Esophagus squamous epithelium (tissue), 5 donors: ENCODE measurements at places on chromosomes 7 and 10.

GRCh38 chr7:39758234-39758970 lies 135.0 kb downstream of the RALA start:
- no peak for DNase-seq

DNA sequence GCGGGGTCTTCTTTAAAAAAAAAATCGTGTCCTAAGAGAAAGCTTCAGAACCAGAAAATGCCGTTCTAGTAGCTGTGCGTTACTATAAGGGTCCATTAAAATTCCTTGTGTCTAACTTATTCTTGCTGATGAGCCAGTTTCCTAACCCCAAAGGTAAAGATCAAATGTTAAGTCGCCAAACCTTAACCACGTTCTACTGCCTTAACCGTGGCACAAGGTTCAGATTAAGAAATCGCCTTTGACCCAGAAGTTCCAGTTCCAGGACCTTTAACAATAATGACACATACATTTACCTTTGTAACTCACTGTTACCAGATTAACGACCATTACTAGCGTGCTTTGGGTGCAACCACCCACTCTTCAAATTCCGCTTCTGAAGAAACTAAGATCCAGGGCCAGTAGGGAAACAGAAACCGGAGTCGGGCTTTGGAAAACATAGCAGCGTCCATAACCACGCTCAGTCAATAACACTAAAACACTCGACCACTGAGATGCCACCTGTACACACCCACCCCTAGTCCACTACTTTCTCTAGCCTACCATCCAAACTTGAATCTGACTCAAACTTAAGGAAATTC lies 620 bp downstream of the BET1 start:
- DNase-seq: no peak

- no peak for DNase-seq
Observed at GRCh38 chr7:132687981-132688383, 111.7 kb upstream of the PLXNA4 start.

DNA sequence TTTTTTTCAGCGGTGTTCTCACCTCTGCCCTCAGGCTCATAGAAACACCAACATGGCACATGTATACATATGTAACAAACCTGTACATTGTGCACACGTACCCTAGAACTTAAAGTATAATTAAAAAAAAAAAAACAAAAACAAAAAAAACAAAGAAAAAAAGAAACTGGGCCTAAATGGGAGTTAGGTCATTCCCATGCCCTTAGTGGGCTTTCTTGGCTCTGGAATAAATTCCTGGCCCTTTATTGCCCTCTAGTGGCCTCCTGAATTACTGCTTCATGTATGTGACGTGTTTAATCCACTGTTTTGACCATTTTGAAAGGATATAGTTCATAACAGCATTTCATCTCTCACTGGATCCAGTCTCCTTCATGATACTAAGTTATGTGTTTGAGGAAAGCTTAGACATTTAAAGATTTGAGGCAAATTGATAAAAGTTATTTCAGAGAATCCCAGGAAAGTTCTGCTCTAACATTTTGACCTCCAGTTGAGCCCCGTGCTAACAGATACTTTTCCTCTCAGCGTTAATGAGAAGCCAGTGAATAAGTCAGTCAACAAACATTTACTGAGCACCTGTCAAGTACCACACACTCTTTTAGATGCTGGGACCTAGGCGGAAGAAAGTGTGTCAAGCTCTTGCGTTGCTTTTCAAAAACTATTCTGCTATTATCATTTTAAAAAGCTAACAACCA lies 54.7 kb upstream of the SYPL1 start:
- DNase-seq: no peak

GRCh38 chr10:110821508-110821907 lies 50.2 kb upstream of the PDCD4 start:
- DNase-seq: no peak

DNA sequence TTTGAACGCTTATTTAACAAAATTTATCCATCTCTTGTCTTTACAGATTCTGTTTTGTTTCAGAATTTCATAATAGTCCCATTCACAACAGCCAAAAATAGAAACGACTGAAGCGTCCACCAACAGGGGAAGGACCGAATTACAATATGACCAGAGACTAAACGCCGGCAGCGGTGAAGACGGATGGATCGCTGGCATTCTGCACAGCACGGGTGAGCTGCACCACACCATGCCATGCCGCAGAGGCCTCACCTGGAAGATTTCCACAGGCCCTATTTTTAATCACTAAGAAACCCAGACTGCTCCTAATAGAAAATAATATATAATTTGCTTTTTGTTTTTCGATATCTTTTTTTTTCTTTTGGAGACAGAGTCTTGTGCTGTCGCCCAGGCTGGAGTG lies 91.0 kb downstream of the ELFN1 start:
- DNase-seq: no peak

DNA sequence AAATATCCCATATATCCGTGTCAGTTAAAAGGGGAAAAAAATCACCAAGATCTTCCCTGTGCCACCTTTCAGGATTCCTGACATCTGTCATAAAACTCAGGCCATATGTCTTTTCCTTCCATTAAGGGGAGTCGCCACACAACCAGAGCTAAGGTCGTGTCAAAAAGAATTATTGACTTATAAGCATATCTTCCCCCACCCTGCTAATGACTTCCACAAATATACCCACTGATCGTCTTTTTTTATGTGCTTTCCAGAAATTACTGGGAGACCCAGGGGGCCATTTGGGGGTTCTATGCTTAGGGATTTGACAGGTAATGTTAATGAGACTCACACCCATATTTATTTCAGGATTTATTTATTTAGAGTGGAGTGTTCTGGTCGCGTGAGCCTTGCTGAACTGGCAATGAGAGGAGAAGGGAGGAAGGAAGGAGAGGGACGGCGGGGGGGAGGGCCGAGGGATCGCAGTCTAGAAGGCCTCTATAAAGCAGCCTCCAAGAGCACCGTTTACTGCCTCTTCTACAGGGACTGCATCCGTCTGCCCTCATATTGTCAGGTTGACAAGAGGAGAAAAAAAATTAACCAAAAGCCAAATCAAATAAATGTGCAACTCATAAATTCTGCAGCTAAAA lies 135.7 kb upstream of the MGMT start:
- no peak for DNase-seq

GRCh38 chr7:504221-505111 lies 15.2 kb downstream of the PDGFA start:
- DNase-seq: no peak

DNA sequence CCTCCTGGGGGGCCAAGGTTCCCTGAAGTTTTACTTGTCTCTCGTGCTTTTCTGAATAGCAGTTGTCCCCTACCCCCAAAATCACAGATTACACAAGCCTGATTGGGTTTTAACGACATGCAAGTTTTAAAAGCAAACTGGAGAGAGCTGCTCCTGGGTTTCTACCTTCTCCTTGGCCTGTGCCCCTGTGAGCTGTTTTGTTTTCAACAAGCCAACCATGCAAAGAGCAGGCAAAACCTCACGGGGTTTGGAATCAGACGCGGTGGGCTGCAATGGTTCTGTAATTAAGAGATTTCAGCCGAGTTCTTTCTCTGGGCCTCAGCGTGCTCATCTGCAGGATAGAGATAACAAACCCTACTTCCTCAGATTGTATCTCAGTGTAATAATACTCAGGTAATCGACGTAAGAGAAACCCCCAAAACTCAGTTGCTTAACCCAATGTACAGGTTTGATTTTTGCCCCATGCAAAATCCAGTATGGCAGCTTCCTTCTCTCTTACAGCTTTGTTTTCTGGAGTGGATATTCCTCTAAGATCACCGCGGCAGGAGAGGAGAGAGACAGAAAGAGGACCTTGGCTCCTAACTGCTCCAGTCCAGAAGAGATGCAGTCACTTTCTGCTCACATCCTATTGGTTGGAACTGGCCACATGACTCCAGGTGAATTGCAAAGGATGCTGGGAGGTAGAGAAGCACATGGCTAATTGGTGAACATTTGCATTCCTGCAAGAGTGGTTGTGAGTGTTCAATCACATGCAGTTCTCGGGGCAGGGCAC lies 42.0 kb downstream of the MYL10 start:
- no peak for DNase-seq
